ENCODE measurements at places on chromosomes 6 and 20.

GRCh38 chr6:127291495-127291894 is 24.8 kb downstream of the RNF146 start:
- DNase-seq: no peak

DNA sequence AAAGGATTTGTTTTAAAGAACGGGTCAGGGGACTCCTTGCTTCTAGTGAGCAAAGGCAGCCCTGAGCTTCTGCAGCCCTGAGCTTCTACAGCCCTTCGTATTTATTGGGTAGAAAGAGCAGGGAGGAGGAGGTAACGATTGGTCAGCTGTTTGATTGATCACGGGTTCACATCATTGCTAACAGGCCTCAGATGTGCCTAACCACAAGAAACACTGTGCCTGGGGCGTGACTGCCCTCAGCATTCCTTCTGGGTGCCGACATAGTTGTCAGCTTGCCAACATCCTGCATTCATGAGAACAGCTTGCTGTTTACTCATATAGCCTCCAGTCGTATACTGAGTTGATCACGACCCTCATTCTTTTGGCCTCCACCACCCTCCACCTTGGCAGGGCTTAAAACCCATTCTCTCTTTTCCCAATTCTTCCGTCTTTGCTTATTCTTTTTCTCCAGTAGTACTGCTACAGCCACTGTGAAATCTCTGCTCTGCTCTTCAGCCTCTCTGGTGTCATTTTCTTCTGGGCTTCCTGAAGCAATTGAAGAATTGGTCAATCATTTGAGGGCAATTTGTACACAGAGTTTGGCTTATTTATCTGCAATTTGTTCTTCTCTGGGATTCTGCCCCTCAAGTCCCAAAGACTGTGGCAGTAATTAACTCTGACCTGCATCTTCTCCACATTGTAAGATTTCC is 25.4 kb upstream of the NOP56 start:
- no peak for DNase-seq

- no peak for DNase-seq
Measured at GRCh38 chr20:63027922-63028389, 21.2 kb upstream of the BHLHE23 start.

DNA sequence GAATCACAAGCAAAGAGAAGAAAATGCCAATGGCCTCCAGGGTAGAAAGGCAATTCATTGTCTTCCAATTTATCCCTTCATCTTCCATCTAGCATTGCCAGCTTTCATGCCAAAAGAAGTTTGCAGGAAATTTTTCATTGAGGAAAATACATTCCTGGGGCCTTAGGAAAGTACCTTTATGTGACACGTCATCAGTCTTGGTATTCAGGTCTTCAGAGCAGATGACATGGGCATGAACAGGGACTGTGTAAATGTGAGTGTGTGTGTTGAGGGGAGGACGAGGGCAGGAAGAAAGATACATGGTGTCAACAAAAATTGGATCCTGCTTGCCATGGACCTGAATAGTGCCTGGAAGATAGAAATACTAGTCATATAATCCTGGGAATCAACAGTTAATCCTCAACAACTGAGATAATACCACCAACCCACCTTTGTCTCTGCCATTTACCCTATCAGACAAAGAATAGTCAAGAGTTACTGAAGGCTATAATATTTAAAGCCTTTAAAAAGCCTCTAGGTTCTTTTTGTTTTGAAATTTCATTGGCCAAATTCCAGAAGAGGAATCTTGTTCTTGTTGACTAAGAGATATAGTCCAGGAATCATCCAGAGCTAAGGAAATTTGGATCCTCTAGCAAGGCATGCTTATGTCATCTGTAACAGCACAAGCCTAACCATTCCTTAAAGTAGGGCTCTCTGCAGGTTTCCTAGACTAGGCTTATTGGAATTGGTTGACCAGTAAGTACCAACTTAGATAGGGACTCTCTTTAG is 405.8 kb upstream of the SASH1 start:
- DNase-seq: no peak

GRCh38 chr6:107539409-107539808 is 49.5 kb downstream of the SOBP start:
- no peak for DNase-seq

DNA sequence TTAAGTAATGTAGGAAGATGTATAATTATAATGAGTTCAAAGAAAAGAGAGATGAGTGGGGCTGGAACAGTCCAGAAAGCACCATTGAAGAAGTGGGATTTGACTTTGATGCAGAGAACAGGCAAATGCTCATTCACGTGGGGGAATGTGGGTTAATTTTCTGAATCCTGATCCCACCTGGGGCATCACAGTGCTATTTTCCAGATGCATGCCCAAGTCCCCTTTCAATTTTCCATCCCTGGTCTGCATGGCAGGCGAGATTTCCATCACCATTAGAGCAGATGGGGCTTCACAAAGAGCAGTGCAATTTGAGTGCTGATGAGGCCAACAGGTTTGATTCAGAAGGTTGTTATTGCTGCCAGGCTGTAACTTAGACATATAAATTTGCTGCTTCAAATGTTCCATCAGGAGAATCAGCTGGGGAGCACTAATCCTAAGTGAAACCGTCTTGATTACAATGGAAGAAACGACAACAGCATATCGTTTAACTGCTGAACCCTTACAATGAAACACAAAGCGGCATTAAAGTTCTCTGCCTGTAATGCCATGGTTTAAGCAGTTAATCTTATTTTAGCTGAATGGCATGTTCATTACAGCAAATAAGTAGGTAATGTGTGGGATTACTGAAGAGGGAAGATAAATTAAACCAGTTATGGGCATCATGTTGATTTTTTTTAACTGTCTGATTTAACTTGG is 45.2 kb downstream of the OSTM1 start:
- no peak for DNase-seq

GRCh38 chr6:109318328-109318876 is 63.9 kb downstream of the CD164 start:
- DNase-seq: no peak
